ENCODE measurements at places on chromosomes 12 and 14.

GRCh38 chr14:67680941-67681340 lies 6.5 kb upstream of the VTI1B start:
- DNase-seq, result no peak

- DNase-seq, result no peak
These were observed 25.9 kb downstream of the SPX start for GRCh38 chr12:21551841-21552465.

- no peak for DNase-seq
These were observed 484 bp downstream of the RIC8B start for GRCh38 chr12:106774808-106775524.

- DNase-seq, result no peak
These were observed 149.5 kb upstream of the KRR1 start for GRCh38 chr12:75660805-75661404.

GRCh38 chr14:95318399-95319311 lies 1.1 kb downstream of the CLMN start:
- DNase-seq, result no peak

- DNase-seq, result peak; percentile 13
These were observed 180.8 kb downstream of the EFCAB11 start for GRCh38 chr14:89773644-89774316.

GRCh38 chr14:104494483-104494882 lies 85.1 kb upstream of the C14orf180 start:
- DNase-seq, result no peak

DNA sequence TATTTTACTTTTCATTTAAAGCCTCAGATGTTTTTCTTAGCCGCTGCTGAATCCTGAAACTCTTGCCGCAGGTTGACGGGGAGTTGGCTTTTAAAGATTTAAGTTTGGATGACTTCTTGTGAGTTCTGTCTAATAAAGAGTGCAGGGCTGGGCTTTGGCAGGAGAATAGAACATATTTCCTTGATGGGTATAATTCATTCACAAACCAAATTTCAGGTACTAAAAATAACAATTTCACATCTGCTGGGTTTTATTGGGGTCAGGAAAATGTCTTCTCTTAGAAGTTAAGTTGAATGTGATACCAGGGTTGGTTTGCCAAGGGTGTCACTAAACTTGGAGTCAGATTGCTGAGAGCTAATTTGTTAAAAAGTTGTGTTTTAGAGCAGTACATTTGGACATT lies 9.7 kb downstream of the SP1 start:
- DNase-seq, result no peak

DNA sequence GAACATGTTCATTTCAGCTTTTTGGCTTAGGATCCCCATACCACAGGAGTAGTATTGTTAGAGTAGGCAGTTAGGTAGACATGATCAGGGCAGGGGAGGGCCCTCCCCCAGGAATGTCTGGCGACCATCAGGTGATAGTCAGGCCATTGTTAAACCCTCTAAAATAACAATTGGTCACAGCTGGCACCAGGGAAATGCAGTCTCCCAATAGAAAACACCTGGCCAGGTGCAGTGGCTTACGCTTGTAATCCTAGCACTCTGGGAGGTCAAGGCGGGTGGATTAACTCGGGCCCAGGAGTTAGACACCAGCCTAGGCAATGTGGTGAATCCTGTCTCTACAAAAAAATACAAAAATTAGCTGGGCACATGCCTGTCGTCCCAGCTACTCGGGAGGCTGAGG lies 187.1 kb downstream of the MON2 start:
- no peak for DNase-seq

DNA sequence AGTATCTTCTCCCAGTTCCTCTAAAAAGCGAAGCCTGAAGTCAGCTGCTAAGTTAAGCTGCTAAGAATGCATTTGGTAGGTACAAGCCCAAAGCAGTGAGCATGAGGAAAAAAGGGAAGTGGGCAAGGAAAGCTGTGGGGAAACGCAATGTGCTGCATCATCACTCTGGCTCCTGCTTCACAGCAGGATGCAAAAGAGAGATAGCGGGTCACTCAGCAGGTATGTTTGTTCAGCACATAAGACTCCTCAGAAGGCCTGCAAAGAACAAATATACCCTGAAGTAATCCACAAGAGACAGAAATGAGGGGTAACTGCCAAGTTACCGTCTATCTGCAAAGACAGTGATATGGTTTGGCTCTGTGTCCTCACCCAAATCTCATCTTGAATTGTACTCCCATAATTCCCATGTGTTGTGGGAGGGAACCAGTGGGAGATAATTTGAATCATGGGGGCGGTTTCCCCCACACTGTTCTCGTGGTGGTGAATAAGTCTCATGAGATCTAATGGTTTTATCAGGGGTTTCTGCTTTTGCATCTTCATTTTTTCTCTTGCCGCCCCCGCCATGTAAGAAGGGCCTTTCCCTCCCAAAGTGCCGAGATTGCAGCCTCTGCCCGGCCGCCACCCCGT lies 127.4 kb upstream of the EGLN3 start:
- no peak for DNase-seq

DNA sequence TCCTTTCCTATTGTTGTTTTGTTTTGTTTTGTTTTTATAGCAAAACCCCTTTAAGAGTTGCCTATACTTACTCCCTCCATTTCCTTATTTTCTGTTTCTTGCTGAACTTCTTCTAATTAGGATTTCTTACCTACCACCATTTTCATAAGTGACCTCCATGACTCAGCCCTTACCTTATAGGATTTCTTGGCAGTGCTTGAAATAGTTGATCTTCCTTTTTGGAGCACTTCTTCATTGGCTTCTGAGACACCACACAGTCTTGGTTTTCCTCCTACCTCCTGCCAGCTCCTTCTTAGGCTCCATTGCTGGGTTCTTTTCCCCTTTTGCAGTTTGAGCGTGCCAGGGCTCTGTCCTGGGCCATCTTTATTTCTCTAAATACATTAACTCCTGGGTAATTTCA lies 23.4 kb upstream of the EID3 start:
- no peak for DNase-seq

- no peak for DNase-seq
These were observed 65.2 kb downstream of the PAPOLA start for GRCh38 chr14:96567289-96567899.

DNA sequence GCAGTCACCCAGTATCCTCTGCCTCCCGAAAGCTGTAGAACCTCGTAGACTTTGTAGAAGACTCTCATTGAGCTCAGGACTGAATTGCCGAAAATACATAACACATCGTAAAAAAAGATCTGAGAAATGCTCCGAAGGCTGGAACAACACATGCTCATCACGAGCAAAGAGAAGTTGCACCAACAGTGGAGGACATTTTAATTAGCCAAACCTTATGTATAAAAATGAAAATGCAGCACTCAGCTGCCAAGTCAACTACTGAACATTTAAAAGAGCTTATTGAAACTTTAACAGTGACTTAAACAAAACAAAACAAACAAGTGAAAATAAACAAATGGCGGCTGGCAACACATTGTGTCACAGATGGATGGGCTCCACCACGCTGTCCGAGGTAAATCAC lies 519.9 kb downstream of the TMEM132D start:
- DNase-seq, result no peak
